ENCODE measurements at places on chromosomes 7 and 10.

- DNase-seq: no peak
These were observed 916 bp downstream of the VWA2 start for GRCh38 chr10:114239994-114240345.

DNA sequence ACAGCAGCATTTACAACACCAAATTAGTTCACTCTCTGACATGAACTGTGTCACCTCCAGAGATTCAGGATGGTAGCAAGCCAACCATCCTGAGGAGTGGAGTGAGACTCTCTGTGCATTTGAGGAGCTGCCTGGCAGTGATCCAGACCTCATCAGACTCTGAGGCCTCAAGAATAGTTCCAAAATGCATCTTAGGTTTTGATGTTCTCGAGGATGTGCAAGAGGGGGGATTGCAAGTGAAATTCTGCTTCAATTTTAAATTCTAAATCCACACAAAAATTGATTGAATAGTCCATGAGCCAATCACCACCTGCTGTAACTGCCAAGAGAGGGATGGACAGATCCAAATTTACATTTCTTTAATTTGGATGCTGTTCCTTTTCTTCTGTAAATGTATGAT lies 49.7 kb downstream of the SLK start:
- no peak for DNase-seq

DNA sequence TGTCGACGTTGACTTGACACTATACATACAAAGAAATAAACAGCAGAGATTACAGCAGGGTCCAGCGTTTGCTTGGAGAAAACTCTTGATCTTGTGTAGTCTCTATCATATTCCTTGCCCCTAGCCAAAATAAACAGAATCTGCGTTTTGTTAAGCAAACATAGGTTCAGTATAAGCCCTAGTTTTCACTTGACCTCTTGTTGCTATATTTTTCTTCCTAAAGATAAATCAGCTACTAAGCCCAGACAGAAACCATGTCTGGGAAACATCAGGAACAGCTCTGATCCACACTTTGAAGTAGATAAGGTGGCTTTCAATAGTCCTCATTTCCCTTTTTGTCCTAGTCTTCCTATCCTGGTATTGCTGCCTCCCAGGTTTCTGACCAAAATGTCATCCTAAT lies 328.2 kb upstream of the MAGI2 start:
- no peak for DNase-seq

- no peak for DNase-seq
These were observed 656.5 kb upstream of the COBL start for GRCh38 chr7:51973071-51973470.

- DNase-seq: no peak
These were observed 43.3 kb downstream of the NRP1 start for GRCh38 chr10:33291053-33291592.

GRCh38 chr10:48773580-48773979 lies 88.9 kb downstream of the WDFY4 start:
- no peak for DNase-seq

DNA sequence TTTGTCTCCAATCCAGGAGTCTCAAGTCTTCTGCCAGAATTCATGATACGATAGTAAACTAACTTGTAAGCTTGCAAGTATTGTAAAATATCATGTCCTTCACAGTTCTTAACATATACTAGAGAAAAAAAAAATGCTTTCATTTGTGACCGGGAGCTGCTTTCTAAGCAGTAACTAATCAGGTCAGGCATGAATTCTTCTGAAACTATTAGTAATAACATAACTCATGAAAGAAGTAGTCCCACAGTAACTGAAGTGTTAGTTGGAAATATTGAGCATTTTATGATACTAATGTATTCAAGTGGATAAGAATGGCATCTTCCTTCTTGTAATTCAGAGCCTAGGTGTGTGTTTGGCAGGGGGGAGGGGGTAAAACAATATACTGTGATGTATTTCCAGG lies 665.6 kb downstream of the DNAJB9 start:
- no peak for DNase-seq

DNA sequence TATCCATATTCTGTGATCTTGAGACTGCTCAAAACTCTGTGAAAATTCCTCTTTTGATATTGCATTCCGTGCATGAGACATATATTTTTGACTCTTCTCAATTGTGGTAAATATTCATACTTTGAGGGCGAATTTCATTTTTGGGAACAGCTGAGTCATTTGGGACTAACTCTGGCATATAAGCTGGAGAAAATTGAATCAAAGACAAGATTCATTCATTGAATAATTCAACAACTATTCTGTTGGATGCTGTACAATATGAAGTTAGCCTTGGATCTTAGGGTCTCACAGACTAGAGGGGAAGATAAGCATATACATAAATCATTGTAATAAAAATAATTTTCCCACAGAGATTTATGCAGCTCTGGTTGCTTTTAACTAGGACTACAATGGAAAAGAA lies 183.2 kb upstream of the NEBL start:
- DNase-seq: no peak

- no peak for DNase-seq
These were observed 18.4 kb downstream of the RPA3 start for GRCh38 chr7:7699970-7700369.

DNA sequence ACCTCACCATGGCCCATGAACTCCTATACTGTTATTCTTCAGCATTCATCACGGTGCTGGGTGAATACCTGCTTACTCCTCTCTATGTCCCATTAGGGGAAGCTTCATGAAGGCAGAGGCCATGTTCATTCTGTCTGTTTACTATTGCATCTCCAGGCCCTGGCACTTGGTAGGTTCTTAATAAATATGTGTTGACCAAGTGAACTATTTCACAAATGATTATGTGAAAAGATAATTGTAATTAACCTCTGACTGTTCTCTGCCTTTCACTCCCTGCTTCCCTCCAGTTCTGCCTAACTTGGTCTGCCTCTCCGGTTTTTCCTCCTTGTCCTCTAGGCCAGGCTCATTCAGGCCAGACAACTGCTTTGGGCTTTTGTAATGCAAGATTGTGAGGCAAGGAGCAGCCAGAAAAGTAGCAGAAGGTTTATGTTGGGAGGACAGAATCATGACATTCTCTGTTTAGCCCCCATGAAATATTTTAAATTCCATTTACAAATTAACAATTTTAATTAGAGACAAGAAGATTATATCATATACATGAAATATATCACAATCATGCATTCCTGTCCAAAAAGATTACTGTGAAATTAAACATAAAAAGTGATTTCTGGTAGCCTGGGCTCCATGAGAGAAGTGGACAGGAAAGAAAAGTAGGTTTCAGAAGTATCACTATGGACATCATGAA lies 42.1 kb upstream of the PLXNA4 start:
- no peak for DNase-seq

DNA sequence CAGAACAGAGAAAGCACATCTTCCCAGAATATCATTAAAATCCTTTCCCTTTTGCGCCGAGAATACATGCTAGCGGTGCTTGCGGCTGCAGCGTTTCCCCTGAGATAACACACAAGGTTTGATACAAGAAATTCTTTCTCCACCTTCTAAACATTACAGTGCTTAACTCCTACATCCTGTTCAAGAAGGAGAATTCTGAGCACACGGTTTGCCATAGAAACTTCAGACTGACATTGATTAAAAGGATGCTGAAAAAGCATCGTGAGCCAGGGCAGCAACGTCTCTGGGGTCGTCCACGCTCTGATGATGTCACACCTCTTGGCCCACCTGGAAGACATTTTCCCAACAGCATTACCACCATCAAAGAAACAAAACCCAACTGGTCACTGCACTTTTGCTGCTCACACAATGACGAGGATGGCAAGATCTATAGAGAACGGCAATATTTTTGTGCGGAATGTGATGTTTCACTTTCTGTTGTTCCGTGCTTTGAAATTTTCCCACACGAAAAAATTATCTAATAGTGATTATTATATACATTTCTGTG lies 27.0 kb upstream of the PRSS1 start:
- DNase-seq: no peak

DNA sequence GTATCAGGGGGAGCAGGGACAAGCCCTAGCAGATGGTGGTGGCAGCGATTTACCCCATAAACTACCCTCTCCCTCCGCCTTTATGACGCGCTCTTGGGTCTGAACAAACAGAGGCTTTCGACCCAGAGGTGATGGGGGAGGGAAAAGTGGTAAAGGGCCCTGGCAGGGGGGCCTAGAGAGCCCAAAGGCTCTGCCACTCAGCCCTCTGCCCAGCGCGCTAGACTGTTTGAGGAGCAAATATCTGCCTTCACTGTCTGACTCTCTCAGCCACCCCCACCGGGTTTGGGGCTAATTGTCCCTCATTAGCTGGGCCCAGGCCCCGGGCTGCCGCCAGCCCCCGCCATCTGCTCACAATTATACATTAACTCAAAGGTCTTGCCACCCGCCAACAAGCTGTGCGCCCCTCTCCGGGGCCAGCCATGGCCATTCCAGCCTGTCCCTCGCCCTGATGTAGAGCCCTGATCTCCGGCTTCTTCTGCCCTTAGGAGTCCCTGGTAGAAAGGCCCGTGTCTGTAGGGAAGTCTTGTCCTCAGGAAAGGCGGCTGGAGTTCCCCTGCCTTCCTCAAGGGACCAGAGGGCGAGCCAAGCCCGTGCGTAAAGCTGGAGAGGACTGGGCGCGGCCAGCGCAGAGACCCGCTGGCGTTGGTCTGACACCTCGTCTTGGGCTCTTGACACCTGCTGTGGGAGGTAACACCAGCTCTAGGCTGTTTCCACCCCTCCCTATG lies 1.9 kb upstream of the PAX4 start:
- no peak for DNase-seq

GRCh38 chr7:36280840-36281812 lies 108.5 kb upstream of the ANLN start:
- no peak for DNase-seq

- no peak for DNase-seq
These were observed 1170.9 kb downstream of the SORCS1 start for GRCh38 chr10:105993609-105994008.
